Mesothelial cell of epicardium (in vitro differentiated cells): ENCODE measurements at places on chromosomes 3 and 15. TPM values are rescaled to one million over a fixed set of nuclear protein-coding genes. Genes with fewer than 3 reads are reported as not detected.

- H3K36me3 ChIP-seq, result no peaks in the 10 kb centered on the region
- peak overlapping the region; percentile 100 for H3K27ac ChIP-seq
- no peak for DNase-seq
- peaks cover 24% of the 10 kb centered on the region for H3K4me1 ChIP-seq
- peaks cover 2% of the 10 kb centered on the region for H3K27me3 ChIP-seq
- H3K4me3 ChIP-seq, result peak overlapping the region; percentile 96
These were observed 384 bp downstream of the KNL1 start for GRCh38 chr15:40594429-40594836.

- H3K27me3 ChIP-seq, result peaks cover 22% of the 10 kb centered on the region
- no peak overlapping the region for H3K4me3 ChIP-seq
- DNase-seq, result no peak
These were observed 47.4 kb downstream of the CLSTN2 start for GRCh38 chr3:139982404-139982803.

Gene CATSPER2
- total RNA-seq, result 6.6 to 11.2 TPM (median 7.8 TPM) in 3 replicates

Gene LEKR1
- total RNA-seq, result 3.3 to 6.5 TPM (median 3.4 TPM) in 3 replicates

DNA sequence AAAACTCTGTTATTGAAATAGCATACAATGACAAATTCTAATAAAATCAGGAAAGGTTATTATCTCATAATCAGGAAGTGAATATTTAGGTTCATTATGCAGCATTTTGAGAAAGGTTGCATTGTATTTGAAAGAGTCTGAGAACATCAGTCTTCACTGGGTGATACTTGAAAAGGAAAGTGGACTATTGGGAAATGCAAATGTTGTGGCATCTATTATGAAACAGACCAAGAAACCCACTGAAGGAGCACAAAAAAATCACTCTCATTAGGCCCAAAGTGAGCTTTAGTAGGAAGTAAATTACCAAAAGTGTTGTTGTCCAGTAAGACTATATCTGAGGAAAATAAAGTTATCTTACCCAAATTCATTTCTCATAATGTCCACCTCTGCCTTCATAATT is 90.8 kb downstream of the ZPLD1 start:
- peaks cover 7% of the 10 kb centered on the region for H3K27me3 ChIP-seq
- no peaks in the 10 kb centered on the region for H3K4me1 ChIP-seq
- no peak overlapping the region for H3K4me3 ChIP-seq
- no peak overlapping the region for H3K27ac ChIP-seq

DNA sequence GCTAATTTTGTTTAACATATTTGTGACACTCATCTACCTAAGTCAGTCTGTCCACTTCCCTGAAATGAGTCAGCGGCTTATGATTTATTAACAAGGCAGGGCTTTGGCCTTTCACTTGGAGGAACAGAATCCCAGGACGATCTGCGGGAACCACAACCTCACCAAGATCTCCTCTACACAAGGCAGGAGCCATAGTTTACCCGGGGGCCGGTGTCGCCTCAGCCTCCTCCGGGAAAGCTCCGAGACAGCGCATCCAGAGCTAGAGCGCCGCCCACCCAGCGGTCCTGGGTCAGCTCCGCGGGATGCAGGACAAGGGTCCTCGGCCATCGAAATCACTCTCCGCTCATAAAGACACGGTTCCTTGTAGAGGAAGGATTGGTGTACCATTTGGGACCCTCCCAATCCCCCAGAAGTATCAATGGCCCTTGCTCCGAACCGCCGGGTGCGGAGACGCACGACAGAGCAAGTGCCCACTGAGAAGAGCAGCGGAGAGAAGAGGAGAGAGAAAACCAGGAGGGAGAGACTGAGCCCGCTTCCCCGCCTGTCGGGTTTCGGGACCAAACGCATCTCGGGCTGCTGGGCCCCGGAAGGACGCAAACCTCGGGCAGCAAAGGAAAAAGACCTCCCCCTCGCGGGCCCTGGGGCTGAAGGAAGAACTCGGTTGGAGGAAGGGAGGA is 13.1 kb upstream of the ALCAM start:
- H3K36me3 ChIP-seq, result no peaks in the 10 kb centered on the region
- peaks cover 27% of the 10 kb centered on the region for H3K4me1 ChIP-seq
- peak overlapping the region; percentile 82 for H3K4me3 ChIP-seq
- H3K27ac ChIP-seq, result peak overlapping the region; percentile 43
- no peak for DNase-seq
- peaks cover 5% of the 10 kb centered on the region for H3K27me3 ChIP-seq

Gene FSIP1
- 0.50 to 0.89 TPM (median 0.74 TPM) in 3 replicates for total RNA-seq

Gene POLQ
- 4.2 to 6.2 TPM (median 4.9 TPM) in 3 replicates for total RNA-seq

GRCh38 chr3:45082142-45082538 is 56.0 kb downstream of the CLEC3B start:
- H3K36me3 ChIP-seq, result no peaks in the 10 kb centered on the region
- H3K4me1 ChIP-seq, result no peaks in the 10 kb centered on the region

GRCh38 chr3:150429767-150430671 is 21.9 kb downstream of the TSC22D2 start:
- no peaks in the 10 kb centered on the region for H3K27me3 ChIP-seq
- H3K36me3 ChIP-seq, result peaks cover 11% of the 10 kb centered on the region
- H3K4me1 ChIP-seq, result peaks cover 10% of the 10 kb centered on the region
- no peak overlapping the region for H3K27ac ChIP-seq
- no peak overlapping the region for H3K4me3 ChIP-seq
- no peak for DNase-seq

- H3K36me3 ChIP-seq, result no peaks in the 10 kb centered on the region
- no peak for DNase-seq
- no peak overlapping the region for H3K4me3 ChIP-seq
- peaks cover 2% of the 10 kb centered on the region for H3K4me1 ChIP-seq
- H3K27me3 ChIP-seq, result peaks cover 49% of the 10 kb centered on the region
- H3K27ac ChIP-seq, result no peak overlapping the region
These were observed 20.3 kb upstream of the DGKG start for GRCh38 chr3:186382217-186382885.

Gene SHC4
- total RNA-seq, result 0.58 to 0.90 TPM (median 0.64 TPM) in 3 replicates

Gene A4GNT
- total RNA-seq, result not detected in 3 replicates

GRCh38 chr3:108241721-108242120 is 19.5 kb upstream of the IFT57 start:
- no peaks in the 10 kb centered on the region for H3K27me3 ChIP-seq
- peaks cover 2% of the 10 kb centered on the region for H3K36me3 ChIP-seq
- H3K4me3 ChIP-seq, result no peak overlapping the region
- H3K4me1 ChIP-seq, result peaks cover 41% of the 10 kb centered on the region
- no peak for DNase-seq

GRCh38 chr3:155646669-155647068 is 98.2 kb downstream of the PLCH1 start:
- no peaks in the 10 kb centered on the region for H3K4me1 ChIP-seq
- H3K27me3 ChIP-seq, result no peaks in the 10 kb centered on the region
- no peak overlapping the region for H3K27ac ChIP-seq
- no peak for DNase-seq

Gene SAXO2
- 3.3 to 4.3 TPM (median 4.0 TPM) in 3 replicates for total RNA-seq

Gene MUC20
- total RNA-seq, result 8.7 to 11.7 TPM (median 9.4 TPM) in 3 replicates

- DNase-seq, result no peak
- peaks cover 3% of the 10 kb centered on the region for H3K4me1 ChIP-seq
These were observed 218.7 kb downstream of the KCNMB2 start for GRCh38 chr3:178754852-178755510.

GRCh38 chr3:143429628-143430514 is 310.3 kb downstream of the CHST2 start:
- no peak overlapping the region for H3K27ac ChIP-seq
- no peak for DNase-seq
- H3K36me3 ChIP-seq, result no peaks in the 10 kb centered on the region
- no peaks in the 10 kb centered on the region for H3K27me3 ChIP-seq

Gene ALG3
- total RNA-seq, result 36.0 to 40.9 TPM (median 36.6 TPM) in 3 replicates

DNA sequence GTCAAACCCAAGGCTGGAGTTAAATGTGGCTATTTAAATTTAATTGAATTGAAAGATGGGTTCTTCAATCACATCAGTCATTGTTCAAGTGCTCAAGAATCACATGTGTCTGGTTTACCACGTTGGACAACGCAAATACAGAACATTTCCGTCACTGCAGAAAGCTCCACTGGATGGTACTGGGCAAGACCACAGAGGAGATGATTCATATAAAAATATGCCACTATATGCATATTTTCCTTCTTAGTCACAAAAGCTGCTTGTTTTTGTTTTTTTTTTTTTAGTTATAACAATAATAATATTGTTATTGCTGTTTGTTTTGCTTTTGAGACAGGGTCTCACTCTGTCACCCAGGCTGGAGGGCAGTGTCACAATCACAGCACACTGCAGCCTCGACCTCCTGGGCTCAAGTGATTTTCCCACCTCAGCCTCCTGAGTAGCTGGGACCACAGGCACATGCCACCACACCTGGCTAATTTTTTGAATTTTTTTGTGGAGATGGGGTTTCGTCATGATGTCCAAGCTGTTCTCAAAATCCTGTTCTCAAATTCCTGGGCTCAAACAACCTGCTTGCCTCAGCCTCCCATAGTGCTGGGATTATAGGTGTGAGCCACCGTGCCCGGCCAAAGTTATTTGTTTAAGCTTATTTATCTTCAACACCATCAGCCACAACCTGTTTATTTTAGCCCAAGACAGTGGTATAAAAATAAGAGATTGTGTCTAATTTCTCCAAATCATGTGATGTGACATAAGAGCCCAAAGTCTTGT is 19.4 kb downstream of the RTP3 start:
- no peaks in the 10 kb centered on the region for H3K27me3 ChIP-seq
- no peak overlapping the region for H3K27ac ChIP-seq
- no peak overlapping the region for H3K4me3 ChIP-seq
- no peaks in the 10 kb centered on the region for H3K36me3 ChIP-seq
- no peak for DNase-seq

DNA sequence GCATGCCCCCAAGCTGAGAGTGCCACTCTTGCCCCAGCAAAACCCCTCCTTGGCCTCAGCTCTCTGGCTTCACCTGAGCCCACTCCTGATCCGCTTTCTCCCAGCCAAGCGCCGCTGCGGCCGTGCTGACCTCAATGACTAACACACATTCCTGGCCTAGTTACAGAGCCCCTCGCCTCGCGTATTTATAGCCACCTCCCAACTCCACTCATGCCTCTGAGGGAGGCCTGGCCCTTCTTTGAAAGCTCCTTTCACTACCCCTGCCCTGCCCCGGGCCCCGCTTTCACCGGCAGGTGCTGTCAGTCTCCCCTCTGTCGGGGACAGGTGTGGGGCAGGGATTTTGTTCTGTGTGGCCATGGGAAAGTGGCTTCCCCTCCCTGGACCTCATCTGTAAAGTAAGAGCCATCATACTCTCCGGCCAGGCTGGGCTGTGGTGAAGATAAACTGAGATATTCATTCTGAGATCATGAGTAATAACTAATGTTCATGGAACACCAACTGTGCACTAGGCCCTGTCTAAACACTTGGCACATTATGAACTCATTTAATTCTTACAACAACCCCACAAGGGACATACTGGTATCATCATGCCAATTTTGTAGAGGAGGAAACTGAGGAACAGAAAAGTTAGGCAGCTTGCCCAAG is 13.2 kb upstream of the ATP2B2 start:
- no peak overlapping the region for H3K4me3 ChIP-seq
- H3K4me1 ChIP-seq, result no peaks in the 10 kb centered on the region
- DNase-seq, result peak; percentile 35

Gene GASK1A
- 0.75 to 1.6 TPM (median 0.84 TPM) in 3 replicates for total RNA-seq

GRCh38 chr15:39587096-39587721 is 6.3 kb downstream of the THBS1 start:
- H3K36me3 ChIP-seq, result peaks cover 57% of the 10 kb centered on the region
- peaks cover 13% of the 10 kb centered on the region for H3K4me1 ChIP-seq
- DNase-seq, result no peak
- no peak overlapping the region for H3K4me3 ChIP-seq

Gene BOC
- total RNA-seq, result 76.1 to 85.3 TPM (median 79.3 TPM) in 3 replicates

DNA sequence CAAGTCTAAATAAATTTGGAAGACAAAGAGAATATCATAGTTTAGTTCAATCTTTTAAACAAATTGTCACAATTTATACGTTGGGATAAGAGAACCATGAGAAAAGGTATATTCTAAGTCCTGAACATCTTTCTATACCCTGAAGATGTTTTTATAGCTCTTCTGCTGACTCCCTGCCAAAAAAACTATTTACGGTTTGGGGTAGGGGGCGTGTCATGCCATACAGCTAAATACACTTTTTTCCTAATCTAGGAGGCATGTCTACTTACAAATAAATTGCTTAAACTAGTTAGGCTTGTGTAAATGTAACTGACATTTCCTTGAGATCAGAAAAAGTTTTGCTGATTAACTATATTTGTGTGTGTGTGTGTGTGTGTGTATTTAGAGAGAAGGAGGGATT is 163.3 kb downstream of the PGPEP1L start:
- DNase-seq, result no peak
- H3K27me3 ChIP-seq, result no peaks in the 10 kb centered on the region
- H3K4me3 ChIP-seq, result no peak overlapping the region
- peaks cover 2% of the 10 kb centered on the region for H3K36me3 ChIP-seq

GRCh38 chr15:60460931-60461330 is 18.0 kb downstream of the ICE2 start:
- no peak for DNase-seq
- H3K27ac ChIP-seq, result no peak overlapping the region
- no peaks in the 10 kb centered on the region for H3K4me1 ChIP-seq
- no peaks in the 10 kb centered on the region for H3K27me3 ChIP-seq

DNA sequence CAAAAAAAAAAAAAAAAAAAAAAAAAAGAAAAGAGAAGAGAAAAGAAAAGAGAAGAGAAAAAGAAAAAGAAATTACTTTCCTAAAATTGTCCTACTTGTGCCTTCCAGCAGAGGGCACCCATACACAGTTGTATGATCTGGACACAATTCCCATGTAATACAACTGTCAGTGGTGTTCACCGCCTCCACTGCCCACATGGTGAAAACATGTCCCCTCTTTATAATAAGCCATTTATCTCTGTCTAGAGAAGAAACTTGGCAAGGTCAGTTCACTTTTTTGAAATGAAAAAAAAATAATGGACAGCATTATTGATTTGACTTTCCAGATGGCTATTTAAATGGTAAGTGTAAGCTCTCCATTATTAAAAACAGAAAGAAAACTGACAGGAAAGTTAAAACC is 459.4 kb downstream of the GBE1 start:
- no peaks in the 10 kb centered on the region for H3K36me3 ChIP-seq
- no peak overlapping the region for H3K4me3 ChIP-seq
- H3K4me1 ChIP-seq, result peaks cover 17% of the 10 kb centered on the region
